ENCODE measurements at places on chromosomes 2 and 18.

DNA sequence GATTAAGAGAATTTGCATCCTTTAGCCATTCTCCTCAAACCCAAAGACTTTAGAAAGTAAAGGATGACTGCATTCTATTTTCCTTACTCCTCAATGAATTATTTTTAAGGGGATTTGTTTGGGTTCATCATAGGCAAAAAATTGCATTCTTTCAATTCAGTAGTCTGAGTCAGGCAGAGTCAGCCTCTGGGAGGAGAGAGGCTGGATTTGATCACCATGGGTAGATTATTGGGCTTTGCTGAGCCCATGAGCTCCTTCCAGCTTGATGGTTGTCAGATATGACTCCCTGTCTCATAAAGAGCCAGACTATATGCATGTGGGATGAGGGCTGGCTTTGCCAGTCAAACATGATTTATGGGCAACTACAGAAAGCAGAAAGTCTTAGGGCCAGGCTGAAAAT lies 101.2 kb downstream of the KCNS3 start:
- DNase-seq = no peak

DNA sequence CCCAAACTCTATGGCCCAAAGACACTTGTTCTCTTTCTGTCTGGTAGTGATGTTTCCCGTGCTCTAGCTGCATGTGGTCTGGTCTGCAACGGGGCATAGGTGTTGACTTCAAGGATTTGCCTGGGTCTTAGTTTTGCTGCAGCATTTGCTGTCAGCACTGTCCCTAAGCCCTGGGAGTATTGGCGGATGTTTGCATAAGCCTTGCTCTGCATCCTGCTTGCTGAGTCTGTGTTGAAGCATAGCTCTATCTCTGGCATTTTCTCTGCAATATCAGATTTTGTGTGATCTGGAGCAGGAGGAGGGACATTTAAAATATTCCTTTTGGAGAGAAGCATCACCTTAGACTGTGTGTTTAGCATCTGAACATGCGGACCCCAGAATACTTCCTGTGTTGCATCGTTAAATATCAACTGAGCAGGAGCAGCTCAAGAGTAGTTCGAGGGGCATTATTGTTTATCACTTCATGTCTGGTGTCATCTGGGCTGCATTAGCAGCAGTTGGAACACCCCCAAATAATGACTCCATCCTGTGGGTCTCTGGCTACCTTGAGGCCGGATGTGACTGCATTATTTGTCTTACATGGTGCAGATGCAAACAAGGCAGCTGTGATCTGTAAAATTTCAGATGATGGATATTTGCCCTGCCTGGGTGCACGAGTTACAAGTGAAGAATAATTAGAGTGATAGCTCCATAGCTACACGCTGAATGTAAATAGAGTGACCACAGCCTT lies 231.7 kb downstream of the TRIB2 start:
- DNase-seq = no peak

DNA sequence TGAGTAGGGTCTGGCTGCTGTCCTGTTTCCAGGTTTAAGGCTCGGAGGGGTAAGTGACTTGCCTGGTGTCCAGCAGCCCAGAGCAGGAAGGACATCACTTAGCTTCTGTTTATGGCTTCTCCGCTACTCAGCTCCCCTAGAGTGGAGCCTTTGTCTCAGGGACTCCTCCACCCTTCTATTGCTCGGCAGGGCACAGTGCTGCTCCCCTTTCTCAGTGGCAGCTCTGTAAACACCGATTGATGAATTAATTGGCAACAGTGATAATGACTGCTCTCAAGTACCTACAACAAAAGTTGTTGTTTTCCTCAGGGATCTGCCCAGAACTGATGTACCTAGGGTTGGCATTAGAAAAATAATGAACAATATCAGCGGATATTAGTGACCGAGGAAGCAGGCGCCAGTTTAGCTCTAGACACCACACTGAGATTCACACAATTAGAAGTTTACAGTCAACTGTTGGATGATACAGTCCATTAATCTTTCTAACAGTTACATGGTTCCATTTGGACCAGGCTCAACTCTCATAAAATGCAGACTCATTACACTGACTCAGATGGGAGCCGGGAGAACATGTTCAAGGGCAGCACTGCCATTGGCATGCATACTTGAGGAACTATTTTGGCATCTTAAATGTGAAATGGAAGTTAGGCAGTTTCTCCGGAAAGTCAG lies 265.7 kb downstream of the MTX2 start:
- no peak for DNase-seq

DNA sequence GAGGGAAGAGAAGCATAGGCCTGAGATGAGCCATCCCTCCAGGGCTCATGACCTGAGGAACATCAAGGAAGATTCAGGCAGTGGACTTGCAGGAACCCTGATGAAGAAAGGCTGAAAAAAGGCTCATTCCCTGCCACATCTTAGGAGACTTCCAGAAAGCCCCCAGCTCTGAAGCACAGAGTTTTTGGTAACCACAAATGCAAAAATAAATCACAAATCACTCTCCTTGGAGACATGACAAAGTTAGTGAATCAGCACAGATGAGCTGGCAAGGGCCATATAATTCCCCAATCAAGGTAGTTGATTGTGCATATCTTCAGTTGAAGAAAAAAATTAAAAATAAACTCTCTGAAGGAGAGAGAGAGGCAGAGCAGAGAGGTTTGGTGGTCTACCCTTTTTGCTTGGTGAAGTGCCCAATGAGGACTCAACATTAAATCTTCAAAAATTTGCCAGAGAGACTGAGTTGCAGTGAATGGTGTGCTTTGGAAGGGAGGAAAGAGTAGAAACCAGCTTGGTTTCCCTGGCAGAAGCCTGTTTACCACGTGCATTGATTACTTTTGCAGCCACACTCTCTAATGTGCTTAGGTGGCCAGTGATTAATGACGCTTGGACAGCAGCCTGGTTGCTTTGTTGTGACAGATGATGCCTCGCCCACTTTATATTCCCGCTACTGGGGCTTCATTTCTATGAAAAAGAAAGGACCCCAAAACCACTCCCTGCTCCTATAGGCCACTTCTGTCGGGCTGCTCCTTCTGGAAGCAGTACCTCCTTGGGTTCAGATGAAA lies 257.4 kb upstream of the SLC14A2 start:
- DNase-seq = no peak

- DNase-seq = peak; percentile 58
Observed at GRCh38 chr2:215425021-215425782, 10.7 kb downstream of the FN1 start.

GRCh38 chr2:178059111-178059510 lies 13.5 kb downstream of the PDE11A start:
- DNase-seq = no peak

GRCh38 chr2:131493199-131493968 lies 1.2 kb upstream of the MZT2A start:
- DNase-seq = no peak

GRCh38 chr2:73290049-73290839 lies 3.1 kb downstream of the EGR4 start:
- peak; percentile 71 for DNase-seq

- DNase-seq = no peak
Observed at GRCh38 chr2:101119431-101119830, 31.8 kb downstream of the TBC1D8 start.

GRCh38 chr2:18741895-18742732 lies 152.7 kb upstream of the NT5C1B start:
- DNase-seq = no peak

DNA sequence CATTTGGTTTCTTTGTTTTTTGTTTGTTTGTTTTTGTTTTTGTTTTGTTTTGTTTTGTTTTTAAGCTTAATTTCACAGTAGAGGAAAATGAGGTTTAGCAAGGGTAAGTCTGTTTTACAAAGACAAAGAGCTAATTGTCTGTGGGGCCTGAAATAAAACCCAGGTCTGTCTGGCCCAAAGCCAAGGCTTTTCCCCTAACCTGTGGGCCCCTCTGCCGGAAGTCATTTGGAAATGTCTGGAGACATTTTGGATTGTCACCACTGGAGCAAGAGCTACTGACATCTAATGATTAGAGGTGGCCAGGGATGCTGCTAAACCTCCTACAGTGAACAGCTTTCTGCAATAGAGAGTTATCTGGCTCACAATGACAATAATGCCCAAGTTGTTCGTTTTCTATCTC lies 167.2 kb downstream of the MAP2 start:
- no peak for DNase-seq

DNA sequence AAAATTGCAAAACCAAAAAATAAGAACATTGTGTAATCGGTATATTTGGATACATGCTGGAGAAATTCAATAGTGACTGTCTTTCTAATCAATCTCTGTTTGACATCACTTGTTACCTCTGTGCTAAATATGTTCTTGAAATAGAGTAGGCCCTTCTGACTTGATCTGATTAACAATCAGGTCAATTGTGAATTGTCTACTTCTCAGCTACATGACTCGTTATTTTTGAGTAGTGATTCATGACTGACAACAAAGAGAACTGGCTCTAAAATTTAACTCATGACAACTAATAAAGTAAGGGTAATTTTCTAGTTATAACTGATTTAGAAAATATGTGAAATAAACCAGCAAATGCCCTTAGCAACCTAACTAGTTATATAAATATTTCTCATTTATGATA lies 312.1 kb downstream of the TMX3 start:
- DNase-seq = no peak

DNA sequence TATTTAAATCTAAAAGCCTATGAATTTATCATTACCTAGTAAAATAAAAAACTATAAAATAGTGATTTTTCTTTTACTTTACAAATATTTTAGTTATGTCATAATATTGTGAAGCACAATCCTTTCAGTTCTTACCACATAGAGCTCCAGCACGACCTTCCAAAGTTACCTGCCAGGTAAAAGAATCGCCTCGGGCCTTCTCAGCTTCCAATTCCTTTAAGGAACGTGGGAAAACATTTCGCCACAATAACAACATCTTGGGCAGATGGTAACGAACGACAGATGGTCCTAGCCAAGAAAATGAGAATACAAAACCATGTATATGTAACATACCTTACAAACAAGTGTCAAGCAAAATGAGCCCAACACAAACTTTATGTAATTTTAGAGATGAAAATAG lies 23.7 kb downstream of the HEATR5B start:
- peak; percentile 94 for DNase-seq

- no peak for DNase-seq
Observed at GRCh38 chr2:135773917-135774316, 32.3 kb downstream of the UBXN4 start.

- DNase-seq = no peak
Observed at GRCh38 chr2:24577481-24577880, 86.4 kb downstream of the NCOA1 start.

GRCh38 chr2:2057125-2057721 lies 273.9 kb downstream of the MYT1L start:
- no peak for DNase-seq

DNA sequence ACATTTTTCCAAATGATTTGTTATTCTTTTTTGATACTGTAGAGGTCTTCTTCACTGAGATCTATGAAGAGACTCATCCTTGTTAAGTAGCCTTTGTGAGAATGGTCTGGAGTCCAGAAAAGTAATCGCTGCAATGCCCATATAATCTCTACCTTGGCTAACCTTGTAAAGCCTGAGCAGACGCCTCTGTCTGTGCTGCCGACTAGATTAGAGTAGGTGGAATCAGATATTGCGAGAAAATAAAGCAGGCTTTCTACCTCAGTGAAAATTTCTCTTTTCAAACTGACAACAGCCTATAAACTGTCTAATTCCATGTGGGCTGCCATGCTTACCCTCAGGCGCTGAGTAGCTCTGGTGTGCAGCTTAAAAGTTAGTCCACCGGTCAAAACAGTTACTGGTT lies 17.5 kb upstream of the CERS6 start:
- no peak for DNase-seq
